HepG2 (cell line): ENCODE measurements at places on chromosomes 12 and 14. TPM values are rescaled to one million over a fixed set of nuclear protein-coding genes. Genes with fewer than 3 reads are reported as not detected.

The PAWR gene
- 36.1 and 37.4 TPM in 2 replicates for total RNA-seq

DNA sequence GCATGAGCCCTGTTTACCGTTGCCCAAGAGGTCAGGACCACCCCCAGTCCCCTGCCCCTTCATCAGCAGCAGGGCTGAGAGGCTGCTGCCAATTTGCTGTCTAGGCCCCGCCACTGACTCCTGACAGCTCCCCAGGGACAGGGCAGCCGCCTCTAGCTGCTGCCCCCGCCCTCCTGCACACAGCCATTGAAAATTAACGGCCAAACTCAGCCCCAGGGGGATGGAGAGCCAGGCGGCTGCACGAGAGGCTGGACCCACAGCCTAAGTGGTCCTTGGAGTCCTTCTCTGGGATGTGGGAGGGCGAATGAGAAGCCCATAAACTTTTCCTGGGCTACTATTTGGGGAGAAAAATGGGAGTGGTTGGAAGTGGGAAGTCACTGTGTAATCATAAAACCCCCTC, 4.6 kb downstream of the FOXN4 start:
- DNase-seq: no peak

GRCh38 chr12:110627500-110628195, 13.7 kb downstream of the TCTN1 start:
- DNase-seq: no peak

DNA sequence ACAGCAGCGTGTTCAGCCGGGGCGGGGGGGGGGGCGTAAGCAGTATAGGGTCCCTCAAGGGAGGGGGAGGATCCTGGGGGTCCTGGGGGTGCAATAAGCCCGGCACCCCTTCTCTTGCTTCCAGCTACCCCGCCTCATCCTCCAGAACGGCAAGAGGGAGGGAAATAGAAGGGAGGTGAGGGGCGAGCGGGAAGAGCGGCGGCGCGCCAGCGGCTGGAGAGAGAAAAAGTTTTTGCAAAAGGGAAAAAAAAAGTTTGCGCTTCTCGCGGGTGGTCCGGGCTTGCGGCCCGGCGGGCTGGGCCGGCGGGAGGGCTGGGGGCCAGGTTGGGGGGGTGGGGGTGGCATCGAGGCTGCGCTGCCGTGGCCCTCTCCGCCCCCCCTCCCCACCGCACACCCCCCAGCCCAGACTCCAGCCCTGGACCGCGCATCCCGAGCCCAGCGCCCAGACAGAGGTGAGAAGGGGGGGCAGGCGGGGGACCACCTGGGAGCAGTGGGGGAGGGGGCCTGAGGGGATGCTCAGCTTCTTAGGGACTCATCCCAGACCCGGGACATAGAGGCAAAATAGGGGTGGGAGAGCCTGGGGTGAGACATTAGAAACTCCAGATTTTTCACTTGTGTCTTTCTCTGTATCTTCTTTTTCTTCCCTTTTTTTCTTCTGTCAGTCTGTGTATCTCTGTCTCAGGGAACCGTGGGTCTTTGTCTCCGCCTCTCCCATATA, at the start of gene GLI1:
Gene GLI1, plus strand, starts transcription at position 36 of the 718 bp plus-strand sequence. CDS start 3,907 bp downstream, outside the sequence.
- DNase-seq: no peak

- peak; percentile 80 for DNase-seq
Observed at GRCh38 chr12:56151672-56152131, 685 bp upstream of the MYL6B start.

GRCh38 chr12:62401631-62402030, 65.0 kb upstream of the MON2 start:
- no peak for DNase-seq

DNA sequence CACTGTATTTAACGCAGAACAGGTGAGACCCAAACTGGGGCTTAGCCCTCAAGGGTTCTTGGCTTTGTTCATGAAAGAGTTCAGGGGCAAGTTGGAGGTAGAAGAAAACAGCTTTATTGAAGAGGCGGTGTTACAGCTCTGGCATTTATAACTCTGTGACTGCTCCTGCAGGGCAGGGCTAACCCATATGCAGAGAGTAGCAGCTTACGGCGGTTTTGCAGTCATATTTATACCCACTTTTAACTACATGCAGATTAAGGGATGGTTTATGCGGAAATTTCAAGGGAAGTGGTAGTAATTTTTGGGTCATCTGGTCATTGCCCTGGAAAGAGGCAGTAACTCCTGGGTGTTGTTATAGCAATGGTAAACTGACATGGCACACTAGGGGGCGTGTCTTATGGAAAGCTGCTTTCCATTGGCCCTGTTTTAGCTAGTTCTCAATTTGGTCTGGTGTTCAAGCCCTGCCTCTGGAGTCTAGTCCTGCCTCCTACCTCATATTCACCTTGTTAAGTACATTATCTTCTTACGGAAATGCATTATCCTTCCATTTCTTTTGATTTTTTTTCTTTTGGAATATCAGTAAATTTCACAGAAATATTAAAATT, 1.8 kb upstream of the IAPP start:
- DNase-seq: no peak

GRCh38 chr12:41980390-41980789, 164.3 kb downstream of the GXYLT1 start:
- DNase-seq: no peak

GRCh38 chr12:104022786-104023185, 27.2 kb downstream of the GLT8D2 start:
- DNase-seq: no peak

- DNase-seq: no peak
Observed at GRCh38 chr12:104748790-104749189, 209.3 kb downstream of the SLC41A2 start.

The RDH16 gene
- 0.07 and 0.13 TPM in 2 replicates for total RNA-seq

The LMNTD1 gene
- not detected in 2 replicates for total RNA-seq

GRCh38 chr12:24045816-24046257, 96.4 kb upstream of the SOX5 start:
- DNase-seq: peak; percentile 87

GRCh38 chr12:48890657-48891418, 25.2 kb upstream of the RND1 start:
- peak; percentile 48 for DNase-seq

GRCh38 chr14:34003082-34003668, 52.3 kb upstream of the EGLN3 start:
- no peak for DNase-seq

DNA sequence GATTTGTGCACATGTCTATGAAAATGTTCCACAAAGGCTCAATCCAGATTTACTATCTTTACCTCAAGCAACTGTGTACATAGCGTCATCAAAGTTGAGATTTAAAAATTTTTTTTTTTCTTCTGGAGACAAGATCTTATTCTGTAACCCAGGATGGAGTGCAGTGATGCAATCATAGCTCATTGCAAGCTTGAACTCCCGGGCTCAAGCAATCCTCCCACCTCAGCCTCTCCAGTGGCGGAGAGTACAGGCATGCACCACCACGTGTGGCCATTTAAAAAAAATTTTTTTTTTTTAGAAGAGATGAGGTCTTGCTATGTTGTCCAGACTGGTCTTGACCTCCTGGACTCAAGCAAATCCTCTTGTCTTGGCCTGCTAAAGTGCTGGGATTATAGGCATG, 2.3 kb downstream of the COCH start:
- no peak for DNase-seq

The ASB2 gene
- 0.46 and 0.82 TPM in 2 replicates for total RNA-seq
